SW480 (cell line): ENCODE measurements at places on chromosomes 1 and 21.

GRCh38 chr1:63405021-63405420 is 37.6 kb downstream of the ALG6 start:
- no peak for DNase-seq

- peak; percentile 16 for DNase-seq
Observed at GRCh38 chr1:241518476-241519307, 863 bp downstream of the FH start.

DNA sequence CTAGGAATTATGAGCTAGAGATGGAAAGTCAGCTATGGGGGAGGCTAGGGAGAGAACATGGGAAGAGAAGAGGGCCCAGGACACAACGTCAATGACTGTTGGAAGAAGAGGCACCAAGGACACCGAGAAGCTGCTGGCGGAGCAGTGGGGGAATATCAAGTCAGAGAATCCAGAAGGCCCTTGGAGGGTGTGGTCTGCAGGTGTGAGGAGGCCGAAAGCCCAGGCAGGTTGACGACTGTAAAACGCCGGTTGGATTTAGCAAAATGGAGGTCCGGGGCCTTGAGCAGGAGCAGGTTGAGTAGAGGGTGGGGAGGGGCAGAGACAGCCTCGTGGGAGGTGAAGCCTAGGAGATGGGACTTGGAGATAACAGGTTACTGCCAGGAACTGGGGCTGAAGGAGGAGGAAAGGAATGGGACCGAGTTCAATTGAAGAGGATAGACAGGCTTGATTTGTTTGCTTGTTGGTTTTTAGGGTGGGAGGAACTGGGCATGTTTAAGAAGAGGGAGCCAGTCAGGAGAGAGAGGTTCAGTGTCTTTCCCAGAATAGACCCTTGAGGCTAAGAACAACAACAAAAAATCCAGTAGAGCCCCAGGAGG is 35.1 kb downstream of the EDN2 start:
- no peak for DNase-seq

- DNase-seq: no peak
Observed at GRCh38 chr1:109634771-109635750, 15.4 kb downstream of the AMPD2 start.

GRCh38 chr1:82386365-82387011 is 585.8 kb downstream of the ADGRL2 start:
- no peak for DNase-seq

DNA sequence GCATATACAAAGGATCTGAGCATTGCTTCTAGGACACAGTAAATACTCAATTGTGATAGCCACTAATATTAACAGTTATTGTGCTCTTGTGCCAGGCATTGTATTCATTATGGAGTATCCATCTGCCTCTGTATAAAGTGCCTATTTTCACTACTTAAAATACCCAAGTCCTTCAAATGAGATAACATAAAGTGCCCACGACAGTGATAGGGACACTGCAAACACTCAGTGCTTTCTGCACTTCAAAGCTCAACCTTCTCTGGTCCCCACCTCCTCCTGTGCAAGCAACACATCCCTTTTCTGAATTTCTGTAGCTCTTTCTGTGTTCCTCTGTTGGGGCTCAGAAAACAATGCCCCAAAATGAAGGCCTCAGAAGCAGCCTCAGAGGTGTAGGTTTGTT is 6.6 kb upstream of the DDAH1 start:
- DNase-seq: no peak

GRCh38 chr1:85048296-85049064 is at the start of gene MCOLN3:
MCOLN3 (minus strand) TSS chr1:85048500; CDS start chr1:85045360, 3,140 bp downstream.
- DNase-seq: peak; percentile 72

DNA sequence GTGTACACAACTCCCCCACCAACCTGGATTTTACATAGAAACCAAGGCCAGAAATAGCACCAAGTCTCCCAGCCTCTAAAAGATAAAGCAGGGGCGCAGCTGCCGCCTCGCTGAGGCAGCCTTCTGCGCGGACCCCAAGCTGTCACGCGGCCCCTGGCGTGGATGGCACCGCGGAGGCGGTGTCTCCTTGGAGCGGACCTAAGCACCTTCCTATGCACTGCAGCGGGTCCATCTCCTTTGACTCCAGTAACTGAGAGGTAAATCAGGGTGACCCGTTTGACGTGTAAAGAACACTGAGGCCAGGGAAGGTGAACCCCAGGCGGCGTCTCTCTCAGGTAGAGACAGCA is 17.0 kb downstream of the ZNF697 start:
- DNase-seq: no peak

DNA sequence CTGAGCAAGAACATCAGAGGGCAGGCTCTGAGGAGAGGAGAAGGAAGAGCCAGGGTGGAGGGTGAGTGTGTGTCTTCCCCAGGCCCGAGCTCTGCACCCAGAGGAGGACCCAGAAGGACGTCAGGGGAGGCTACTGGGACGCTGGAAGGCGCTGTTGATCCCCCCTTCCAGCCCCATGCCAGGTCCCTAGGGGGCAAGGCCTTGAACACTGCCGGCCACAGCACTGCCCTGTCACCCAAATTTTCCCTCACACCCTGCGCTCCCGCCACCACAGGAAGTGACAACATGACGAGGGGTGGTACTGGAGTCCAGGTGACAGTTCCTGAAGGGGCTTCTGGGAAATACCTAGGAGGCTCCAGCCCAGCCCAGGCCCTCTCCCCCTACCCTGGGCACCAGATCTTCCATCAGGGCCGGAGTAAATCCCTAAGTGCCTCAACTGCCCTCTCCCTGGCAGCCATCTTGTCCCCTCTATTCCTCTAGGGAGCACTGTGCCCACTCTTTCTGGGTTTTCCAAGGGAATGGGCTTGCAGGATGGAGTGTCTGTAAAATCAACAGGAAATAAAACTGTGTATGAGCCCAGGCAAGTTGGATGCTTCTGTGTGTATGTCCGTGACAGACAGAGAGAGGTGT is 17.1 kb downstream of the BCAN start:
- no peak for DNase-seq

DNA sequence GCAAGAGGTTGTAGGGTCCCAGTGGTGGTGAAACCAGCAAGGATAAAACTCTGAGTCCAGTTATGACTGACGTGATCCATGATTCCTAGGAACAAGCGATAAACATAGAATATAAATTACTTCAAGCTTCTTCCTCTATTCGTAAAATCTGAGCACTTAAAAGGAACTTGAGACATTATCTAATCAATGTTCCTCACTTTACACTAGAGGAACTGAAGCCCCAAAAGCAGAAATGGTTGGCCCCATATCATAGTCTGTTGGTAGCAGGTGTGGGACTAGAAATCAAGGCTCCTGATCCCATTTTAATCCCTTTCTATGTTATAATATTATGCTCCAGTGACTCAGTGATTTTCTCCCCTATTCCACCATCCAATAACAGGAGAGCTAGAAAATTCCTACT is 21.9 kb upstream of the MNDA start:
- DNase-seq: no peak

GRCh38 chr1:181141431-181141910 is 53.0 kb downstream of the IER5 start:
- DNase-seq: no peak

DNA sequence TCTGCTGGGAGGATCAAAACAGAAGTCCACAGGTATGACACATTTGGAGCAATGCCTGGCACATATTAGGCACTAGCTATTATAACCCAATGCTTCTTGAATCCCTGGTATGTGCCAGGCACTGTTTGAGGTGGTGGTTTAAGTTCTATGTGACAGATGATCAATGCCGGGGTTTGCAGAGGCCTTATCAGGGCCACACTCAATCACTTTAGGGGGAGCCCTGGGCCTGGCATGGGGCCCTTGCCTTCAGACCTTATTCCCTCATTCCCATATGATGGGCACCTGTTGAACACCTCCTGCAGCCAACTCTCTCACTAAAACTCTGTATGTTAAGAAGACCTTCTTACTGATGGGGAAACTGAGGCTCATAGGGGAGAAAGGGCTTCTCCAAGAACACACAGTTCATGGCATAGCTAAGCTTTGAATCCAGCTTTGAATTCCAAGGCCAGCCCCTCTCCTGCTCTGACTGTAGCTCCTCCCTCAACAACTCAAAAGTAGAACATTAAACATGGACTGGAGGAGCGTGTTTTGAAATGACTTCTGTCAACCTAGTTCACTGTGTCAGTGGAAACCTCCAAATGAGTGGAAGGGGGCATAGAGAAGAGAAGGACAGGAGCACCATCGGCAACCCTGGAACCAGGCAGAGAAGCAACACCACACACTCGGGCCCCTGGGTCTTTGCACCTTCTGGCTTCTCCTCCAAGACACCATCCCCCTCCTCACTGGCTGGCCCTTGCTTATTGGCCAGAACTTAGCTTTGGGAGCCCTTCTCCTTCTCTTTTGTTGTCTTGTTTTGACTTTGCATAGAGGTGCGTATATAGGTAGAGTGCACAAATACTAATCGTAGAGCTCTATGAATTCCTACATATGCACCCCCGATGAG is 6.6 kb upstream of the IFFO2 start:
- no peak for DNase-seq

DNA sequence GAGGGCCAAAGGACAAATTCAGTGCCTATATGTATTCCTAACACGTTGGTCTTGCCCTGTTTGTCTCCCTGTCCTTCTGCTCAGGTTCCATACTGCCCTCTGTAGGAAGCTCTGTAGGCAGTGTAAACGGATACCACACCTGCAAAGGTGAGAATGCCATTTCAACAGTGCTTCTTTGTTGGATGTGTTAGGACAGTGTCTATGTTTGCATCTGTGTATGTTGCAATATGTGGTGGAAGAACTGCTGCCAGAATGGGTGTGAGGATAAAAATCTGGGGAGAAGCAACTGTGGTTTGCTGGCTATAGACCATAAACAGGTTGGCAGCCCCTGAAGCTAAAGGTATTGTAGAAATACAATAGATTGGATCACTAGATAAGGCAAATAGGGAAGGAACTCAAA is 113.1 kb upstream of the BMP8A start:
- peak; percentile 88 for DNase-seq

GRCh38 chr1:61506944-61507500 is 217.9 kb downstream of the TM2D1 start:
- DNase-seq: no peak

DNA sequence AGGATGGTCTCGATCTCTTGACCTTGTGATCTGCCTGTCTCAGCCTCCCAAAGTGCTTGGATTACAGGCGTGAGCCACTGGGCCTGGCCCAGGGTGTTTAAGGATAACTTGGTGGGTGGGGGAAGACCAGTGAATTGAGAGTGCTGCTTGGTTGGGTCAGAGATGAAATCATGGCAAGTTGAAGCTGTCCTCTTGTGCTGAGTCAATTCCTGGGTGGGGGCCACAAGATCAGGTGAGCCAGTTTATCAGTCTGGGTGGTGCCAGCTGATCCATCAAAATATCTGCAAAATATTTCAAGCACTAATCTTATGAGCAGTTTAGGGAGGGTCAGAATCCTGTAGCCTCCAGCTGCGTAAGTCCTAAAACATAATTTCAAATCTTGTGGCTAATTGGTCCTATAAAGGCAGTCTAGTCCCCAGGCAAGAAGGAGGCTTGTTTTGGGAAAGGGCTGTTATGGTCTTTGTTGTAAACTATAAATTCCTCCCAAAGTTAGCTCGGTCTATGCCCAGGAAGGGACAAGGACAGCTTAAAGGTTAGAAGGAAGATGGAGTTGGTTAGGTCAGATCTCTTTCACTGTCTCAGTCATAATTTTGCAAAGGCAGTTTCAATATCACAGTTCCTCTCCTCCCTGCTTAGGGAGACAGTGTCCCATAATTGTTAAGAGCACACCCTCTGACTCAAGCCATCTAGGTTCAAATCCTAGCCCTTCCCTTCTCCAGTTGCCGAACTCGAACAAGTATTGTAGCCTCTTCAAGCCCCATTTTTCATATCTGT is 66.8 kb upstream of the BACH1 start:
- no peak for DNase-seq

DNA sequence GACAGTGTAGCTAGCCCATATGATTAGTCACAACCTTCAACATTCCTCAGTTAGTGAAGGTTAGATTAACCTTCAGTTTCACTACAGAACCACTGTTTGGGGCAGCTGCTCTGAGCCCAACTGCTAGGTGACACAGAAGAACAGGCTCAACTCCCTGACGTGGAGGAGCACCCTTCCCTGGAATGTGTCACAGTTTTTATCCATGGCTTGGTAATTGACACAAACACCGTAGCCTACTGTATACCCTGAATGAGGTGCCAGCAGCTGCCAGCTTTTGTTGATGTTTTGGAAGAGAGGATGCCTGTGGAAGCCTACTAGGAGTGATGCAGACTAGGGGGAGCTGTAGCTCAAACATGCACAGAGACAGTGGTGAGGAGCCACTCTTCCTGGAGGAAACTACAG is 56.6 kb upstream of the CR2 start:
- DNase-seq: no peak

DNA sequence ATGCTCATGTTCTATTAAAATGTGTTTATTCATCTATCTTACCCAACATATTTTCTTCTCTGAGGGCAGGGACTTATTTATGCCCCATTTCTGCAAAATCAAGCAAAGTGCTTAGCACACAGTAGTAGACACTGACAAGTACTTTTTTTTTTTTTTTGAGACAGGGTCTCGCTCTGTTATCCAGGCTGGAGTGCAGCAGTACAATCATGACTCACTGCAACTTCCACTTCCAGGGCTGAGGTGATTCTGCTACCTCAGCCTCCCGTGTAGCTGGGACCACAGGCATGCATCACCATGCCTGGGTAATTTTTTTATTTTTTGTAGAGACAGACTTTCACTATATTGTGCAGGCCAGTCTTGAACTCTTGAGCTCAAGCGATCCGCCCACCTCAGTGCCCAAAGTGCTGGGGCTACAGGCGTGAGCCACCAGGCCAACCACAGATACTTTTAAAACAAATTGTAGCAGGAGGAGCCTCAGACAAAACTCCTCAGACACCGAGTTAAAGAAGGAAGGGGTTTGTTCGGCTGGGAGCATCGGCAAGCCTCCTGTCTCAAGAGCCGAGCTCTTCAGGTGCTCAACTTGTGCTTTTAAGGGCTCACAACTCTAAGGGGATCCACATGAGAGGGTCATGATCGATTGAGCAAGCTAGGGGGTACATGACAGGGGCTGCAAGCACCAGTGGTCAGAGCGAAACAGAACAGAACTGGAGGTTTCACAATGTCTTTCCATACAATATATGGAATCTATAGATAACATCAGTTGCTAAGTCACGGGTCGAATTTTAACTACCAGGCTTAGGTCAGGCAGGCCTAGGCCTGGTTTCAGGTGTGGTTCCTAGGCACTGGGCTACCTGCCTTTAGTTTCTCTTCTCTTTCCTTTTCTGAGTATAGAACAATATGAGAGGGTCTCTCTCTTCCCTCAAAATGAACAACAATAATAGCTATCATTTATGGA is 5.7 kb upstream of the TMEM167B start:
- DNase-seq: no peak

DNA sequence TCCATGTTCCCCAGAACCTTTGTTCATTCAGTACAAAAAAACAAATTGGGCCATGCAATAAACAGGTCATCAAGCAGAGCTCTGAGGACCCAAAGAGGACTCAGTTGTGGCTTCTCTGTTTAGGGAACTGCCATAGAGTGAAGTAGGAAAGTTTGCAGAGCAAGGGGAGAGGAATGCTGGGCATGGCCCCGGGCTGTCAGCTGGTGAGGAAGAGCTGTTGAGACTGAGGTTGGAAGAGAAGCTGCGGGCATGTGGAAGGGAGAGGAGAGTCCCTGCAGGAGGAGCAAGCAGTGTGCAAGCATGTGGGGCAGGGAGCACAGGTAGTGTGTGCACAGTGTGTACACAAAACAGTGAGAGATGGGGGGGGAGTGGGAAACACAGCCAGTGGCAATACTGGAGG is 71.8 kb downstream of the NTPCR start:
- DNase-seq: no peak
